ENCODE measurements at places on chromosomes 1 and 21.

DNA sequence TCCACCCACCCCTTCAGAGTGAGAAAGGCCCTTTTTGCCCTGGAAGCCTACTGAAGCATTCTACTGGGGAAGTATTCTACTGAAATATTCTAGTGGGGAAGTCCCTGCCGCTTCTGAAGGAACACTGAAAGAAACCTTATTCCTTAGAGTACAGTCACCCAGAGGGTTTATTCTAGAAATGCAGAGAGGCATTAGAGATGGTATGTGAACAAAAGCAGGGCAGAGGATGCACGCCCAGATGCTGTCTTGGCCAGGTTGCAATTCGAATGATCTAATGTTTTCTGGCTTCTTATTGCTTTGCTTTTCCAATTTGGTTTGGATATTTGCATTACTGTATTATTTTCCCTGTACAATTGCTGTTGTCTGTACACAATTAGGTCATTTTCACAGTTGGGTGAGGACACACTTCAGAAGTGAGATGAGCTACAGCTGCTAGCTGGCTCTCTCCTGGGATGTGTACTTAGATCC, 37.1 kb downstream of the CCN1 start:
- peak; percentile 91 for DNase-seq

DNA sequence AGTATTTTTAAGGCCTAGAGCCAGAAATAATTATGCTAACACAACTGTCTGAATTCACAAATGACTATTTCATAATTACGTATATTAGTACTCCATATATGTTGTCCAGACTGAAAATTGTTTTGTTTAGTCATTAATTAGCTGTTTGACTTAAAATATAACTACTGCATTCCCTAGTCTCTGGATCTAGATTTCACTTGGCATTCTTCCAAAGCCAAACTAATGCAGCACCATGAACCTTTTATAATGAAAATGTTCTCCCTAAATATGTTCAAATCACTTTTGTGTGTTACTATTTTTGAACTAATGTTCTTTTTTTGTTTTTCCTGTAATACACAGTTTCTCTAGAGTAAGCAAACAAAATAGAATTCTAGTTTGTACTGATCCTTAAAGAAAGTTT, 46.1 kb downstream of the CAMTA1 start:
- DNase-seq, result peak; percentile 25

- DNase-seq, result no peak
Measured at GRCh38 chr1:101073836-101074235, 48.3 kb upstream of the DPH5 start.

DNA sequence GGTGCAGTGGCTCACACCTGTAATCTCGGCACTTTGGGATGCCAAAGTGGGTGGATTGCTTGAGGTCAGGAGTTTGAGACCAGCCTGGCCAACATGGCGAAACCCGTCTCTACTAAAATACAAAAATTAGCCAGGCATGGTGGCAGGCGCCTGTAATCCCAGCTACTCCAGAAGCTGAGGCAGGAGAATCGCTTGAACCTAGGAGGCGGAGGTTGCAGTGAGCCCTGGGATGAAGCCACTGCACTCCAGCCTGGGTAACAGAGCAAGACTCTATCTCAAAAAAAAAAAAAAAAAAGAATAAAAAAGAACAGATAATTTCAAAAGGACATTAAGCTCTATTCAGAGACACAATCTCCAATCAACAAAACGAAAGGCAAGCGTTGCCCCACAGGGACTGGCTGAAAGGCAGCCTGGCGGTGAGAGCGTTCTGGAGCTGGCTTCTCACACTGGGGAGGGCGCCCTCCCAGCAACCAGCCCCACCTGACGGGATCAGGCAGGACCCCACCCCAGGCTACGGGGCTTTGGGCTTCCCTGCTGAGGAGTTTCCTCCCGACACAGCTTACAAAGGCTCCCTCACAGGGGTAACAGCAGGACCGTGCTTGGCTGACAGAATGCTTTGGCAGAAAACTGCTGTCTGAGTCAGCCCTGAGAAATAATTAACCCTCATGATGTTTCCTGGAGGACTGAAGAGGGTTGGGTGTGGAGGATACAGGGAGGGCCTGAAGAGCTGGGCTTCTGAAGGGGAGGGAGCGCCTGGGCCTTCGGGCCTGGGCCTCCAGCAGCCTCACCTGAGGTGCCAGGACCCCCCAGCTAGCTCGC, 31.1 kb upstream of the SRP9 start:
- DNase-seq, result peak; percentile 90

DNA sequence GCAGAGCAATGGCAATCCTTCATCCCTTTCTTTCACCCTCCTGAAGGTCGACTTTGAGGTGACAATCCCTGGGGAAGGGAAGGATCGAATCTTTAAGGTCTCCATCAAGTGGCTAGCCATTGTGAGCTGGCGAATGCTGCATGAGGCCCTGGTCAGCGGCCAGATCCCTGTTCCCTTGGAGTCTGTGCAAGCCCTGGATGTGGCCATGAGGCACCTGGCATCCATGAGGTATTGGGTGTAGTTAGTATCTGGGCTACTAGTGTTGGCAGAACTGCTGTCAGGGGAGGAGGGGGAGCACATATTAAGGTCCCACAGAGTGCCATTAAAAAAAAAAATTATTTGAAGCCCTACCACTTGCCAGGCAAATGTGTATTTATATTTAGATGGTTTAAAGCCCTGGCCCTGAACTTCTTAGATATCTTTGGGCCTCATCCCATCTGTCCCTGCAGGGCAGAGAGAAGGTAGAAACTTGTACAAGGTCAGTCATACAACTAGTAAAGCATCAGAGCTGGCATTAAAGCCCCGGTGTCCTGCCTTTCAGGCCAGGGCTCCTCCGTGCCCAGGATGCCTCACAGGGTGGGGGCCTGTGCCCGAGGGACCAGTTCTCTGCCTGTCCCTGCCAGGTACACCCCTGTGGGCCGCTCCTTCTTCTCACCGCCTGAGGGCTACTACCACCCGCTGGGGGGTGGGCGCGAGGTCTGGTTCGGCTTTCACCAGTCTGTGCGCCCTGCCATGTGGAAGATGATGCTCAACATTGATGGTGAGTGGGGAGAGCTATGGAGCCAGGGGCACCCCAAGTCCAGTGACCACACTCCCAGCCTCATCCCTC, 10.3 kb downstream of the AGO1 start:
- DNase-seq, result no peak
